ENCODE measurements at places on chromosomes 16 and 17.

DNA sequence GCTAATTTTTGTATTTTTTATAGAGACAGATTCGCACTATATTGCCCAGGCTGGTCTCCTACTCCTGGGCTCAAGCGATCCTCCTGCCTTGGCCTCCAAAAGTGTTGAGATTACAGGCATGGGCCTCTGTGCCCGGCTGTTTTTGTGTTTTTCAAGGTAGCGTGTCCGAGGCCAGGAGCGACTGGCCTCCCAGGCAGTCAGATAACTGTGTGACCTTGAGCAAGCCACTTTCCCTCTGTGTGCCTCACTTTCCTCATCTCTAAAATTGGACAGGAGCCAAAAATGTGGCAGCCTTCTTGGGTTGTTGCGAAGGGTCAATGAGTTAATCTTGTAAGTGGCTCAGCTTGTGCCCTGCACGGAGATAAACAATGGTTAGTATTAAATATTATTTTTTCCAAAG lies 2.4 kb downstream of the ABCC1 start:
- no peak for DNase-seq

- no peak for DNase-seq
Measured at GRCh38 chr17:40560592-40561293, 4.5 kb downstream of the CCR7 start.

- DNase-seq, result no peak
Measured at GRCh38 chr17:66264696-66265095, 35.5 kb upstream of the APOH start.

DNA sequence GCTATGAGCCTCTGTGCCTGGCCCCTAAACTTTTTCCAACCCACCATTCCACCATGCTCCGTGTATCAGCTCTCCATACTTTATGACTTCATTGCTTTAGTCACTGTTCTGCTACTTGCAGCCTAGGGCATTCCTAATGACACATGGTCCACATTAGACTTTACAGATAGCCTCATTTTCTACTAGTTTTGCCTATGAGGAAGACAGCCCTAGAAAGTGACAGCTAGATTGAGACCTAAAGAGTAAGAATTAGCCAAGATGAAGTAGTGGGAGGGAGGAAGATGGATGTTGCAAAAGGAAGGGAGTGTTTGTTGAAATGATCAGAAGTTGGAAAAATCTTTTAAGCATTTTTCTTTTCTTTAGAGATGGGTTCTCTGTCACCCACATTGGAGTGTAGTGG lies 11.0 kb downstream of the C16orf54 start:
- DNase-seq, result no peak

- no peak for DNase-seq
Measured at GRCh38 chr17:79556271-79556670, 54.6 kb downstream of the RBFOX3 start.

- no peak for DNase-seq
Measured at GRCh38 chr16:69732101-69732500, 5.7 kb upstream of the NQO1 start.

Measured in muscle of leg (tissue), 16 donors.